Muscle of arm (tissue), 14 donors: ENCODE measurements at places on chromosomes 5 and 9.
A peak's percentile ranks its signal among the peaks of the same experiment; 100 is the strongest.

DNA sequence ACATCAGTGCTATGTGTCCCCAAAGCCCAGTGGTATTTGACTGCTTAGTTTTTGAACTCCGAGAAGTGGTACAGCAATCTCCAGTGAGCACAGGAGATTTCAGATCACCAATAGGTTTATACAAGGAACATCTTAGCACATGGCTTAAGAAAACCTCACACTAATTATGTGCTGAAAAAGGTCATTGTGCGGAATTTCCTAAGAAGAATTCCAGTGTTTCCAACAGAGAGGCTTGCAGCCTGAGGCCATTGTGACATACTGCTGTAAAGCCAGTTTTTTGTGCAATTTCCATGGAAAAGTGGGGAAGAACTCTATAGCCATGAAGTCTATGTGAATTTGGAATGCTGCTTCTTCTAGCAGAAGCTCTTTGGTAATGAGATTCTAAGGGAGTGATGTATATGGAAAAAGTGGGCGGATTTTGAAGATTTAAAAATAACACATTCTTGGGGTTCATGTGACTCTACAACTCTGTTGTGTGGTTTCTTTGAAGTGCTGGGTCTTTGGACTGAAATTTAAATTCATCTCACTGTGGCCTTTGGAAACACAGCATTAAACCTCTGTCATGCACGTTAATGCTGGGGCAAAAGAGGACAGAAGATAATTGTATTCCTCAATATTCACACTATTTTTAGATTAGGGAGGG is 110.5 kb upstream of the CD180 start:
- DNase-seq: no peak

DNA sequence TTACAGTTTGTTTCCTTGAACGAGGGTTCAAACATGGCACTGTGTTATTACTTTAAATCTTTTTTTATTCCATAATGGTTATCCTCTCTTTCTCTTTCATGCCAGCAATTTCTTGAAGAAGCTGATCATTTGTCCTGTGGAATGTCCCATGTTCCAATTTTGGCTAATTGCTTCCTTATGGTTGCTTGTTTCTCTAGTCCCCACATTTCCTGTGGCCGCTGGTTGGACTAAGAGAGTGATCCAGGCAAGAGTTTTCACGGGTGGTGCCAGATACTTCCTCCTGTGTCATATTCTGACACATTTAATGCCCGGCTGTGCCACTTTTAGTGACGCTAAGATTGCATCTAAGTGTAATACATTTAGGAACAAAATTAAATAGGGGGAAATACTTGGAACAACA is 83.8 kb upstream of the FAM169A start:
- no peak for DNase-seq

DNA sequence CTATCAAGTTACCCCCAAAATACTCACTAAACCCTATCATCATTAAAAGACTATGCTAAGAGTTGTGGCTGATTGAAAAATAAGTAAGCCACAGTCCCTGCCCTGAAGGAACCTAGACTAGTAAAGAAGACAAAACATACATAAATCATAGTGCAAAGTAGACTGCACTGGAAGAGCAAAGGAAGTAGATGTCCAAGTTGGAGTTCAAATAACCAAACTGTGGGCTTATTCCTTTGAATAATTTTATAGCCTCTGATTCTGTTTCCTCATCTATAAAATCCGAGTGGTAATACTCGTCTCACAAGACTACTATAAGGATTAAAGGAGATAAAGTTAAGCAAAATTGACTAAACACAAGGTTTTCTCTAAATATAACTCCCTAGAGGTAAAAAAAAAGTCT is 140.4 kb downstream of the TLE1 start:
- no peak for DNase-seq

DNA sequence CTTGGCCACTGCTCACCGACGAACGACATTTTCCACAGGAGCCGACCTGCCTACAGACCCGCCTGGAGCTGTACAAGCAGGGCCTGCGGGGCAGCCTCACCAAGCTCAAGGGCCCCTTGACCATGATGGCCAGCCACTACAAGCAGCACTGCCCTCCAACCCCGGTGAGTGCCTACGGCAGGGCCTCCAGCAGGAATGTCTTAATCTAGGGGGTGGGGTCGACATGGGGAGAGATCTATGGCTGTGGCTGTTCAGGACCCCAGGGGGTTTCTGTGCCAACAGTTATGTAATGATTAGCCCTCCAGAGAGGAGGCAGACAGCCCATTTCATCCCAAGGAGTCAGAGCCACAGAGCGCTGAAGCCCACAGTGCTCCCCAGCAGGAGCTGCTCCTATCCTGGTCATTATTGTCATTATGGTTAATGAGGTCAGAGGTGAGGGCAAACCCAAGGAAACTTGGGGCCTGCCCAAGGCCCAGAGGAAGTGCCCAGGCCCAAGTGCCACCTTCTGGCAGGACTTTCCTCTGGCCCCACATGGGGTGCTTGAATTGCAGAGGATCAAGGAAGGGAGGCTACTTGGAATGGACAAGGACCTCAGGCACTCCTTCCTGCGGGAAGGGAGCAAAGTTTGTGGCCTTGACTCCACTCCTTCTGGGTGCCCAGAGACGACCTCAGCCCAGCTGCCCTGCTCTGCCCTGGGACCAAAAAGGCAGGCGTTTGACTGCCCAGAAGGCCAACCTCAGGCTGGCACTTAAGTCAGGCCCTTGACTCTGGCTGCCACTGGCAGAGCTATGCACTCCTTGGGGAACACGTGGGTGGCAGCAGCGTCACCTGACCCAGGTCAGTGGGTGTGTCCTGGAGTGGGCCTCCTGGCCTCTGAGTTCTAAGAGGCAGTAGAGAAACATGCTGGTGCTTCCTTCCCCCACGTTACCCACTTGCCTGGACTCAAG is 1.5 kb downstream of the CSF2 start:
- DNase-seq: no peak

DNA sequence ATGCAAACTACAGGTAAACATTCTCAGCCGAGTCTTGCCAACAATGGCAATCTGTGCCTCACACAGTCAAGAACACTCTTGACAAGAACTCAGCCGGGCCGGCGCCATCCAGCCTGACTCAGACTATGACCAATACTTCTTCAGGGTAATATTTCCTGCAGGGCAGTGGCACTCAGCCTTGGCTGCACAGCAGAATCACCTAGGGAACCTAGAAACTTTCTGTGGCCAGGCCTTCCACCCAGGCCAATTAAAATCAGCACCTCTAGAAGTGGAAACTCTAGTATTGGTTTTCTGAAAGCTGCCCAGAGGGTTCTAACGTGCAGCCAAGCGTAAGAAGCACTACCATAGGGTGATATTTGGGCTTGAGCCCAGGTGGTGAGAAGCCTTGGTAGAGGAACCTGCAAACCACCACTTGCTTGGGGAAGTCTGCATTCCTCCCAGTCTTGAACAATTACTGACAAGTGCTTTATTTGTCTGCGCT is 120.6 kb downstream of the TTLL11 start:
- DNase-seq: no peak

GRCh38 chr5:55427157-55427556 is 107.6 kb downstream of the PLPP1 start:
- no peak for DNase-seq

GRCh38 chr9:93522736-93523135 is 53.6 kb upstream of the PHF2 start:
- DNase-seq: no peak

DNA sequence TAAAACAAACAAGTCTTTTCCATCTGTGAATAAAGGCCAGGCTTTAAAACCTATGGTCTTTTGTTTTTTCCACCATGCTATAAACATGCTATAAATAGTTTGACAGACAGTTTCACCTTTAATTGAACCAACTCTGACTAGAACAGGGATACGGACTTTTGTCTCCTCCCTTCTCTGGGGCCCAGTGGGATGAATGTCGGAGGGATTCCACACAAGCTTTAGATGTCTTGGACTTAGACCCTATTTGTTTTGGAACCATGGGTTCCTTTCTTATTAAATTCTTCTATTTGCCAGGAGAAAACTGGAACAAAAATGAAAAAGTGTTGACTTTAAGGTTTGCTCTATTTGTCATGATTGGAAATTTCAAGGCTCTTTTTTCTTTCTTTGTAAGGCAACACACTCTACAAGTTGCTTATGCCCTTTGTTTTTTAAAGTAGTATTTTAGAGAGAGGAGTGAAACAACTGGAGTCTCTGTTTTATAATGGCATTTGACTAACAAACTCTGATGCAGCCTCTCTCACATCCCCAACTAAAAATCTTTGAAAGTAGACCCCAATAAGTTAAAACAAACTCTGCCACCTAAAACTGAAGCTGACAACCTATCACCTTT is 145.3 kb downstream of the MLLT3 start:
- peak; percentile 38 for DNase-seq
